GM12865 (cell line): ENCODE measurements at places on chromosomes 3 and 15.

DNA sequence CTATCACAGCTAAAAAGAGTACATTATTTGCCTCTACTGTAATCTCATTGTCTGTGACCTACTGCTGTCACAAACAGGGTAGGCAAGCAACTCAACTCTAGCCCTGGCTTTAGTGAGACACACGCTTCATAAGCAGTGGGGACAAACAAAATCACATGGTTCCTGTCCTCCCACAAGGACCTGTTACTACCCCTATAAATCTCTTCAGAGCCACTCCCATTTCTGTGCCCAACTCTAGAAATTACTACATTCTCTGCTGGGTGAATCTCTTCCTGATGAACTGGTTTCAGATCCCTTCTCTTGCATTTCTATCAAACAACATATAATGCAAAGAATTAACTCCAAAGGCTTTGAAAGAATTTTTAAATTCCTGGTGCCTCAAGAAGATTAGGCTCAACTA, 117.3 kb downstream of the DMXL2 start:
- DNase-seq = no peak

DNA sequence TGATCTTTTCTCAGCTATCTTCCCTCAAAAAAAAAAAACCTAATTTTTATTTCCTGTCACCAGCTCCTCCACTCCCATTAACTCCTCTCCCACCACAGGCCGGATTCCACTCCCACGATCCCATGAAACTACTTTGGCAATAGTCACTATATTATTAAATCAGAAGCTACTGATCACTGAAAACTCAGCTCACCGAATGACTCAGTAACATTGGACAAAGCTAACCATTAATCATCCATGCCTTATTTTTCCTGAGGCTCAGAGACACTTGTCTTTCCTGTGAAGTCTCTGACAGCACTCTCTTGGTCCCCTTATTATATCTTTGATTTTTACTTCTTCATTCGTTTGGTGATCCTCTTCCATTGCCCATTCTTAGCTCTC, 260.2 kb downstream of the CGGBP1 start:
- no peak for DNase-seq

DNA sequence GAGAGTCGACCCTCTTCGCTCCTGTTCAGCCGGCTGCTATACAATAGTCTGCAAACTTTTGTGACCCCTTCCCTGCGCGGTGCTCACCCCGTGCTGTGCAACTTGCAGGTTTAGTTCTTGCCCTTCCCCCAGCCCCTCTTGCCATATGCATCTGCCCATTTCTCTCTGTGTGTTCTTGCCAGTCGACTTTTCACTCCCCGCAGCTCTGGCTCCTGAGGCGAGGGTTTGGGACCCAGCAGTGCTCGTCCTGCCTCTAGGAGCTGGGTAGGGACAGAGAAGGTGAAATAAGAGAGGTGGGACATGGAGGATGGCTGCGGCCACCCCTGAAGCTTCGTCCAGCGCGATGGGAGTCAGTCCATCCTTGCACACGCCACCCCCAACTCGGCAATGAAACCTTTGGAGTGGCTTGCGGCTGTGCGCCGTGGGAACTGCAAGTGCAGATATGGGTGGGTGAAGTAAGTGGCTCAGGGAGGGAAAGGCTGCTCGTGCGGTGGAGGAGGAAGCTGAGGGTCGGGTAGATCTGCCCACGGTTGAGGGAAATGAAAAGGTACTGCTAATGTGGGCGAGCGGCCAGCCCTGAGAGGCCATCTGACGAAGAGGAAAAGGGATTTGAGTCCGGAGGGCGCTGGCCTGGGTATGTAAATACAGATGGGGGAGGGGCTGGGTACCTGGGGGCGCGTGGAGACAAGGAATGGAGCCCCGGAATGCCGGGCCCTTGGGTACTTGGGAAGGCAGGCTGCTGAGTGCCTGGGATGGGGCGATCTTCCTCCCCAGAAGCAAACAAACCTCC, 1.0 kb downstream of the LRRC3B start:
- no peak for DNase-seq

- no peak for DNase-seq
These were observed 54.9 kb downstream of the EPHB3 start for GRCh38 chr3:184616436-184616835.

GRCh38 chr3:97884586-97885123, 62.8 kb downstream of the CRYBG3 start:
- DNase-seq = no peak

GRCh38 chr3:120052225-120052624, 42.0 kb downstream of the GSK3B start:
- peak; percentile 61 for DNase-seq

DNA sequence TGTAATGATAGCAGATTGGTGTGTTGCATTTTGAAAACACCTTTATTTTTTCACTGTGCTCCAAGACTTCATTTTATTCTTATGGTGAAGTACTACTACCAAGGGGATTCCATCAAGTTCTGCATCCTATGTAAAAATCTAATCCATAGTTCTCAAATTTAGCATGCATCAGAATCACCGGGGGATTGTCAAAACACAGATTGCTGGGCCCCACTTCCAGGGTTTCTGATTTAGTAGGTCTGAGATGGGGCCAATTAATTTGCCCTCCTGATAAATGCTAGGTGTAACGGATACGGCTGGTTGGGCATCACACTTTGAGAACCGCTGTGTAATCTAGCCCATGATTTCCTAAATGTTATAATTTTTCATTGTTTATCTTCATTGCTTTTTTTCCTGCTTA, 692 bp downstream of the ZWILCH start:
- DNase-seq = no peak

GRCh38 chr3:143334231-143334630, 214.7 kb downstream of the CHST2 start:
- DNase-seq = no peak
